ENCODE measurements at places on chromosomes 5 and 9. TPM values are rescaled to one million over a fixed set of nuclear protein-coding genes. Genes with fewer than 3 reads are reported as not detected.

The HSPB3 gene
- not detected for total RNA-seq

The SLC36A2 gene
- total RNA-seq: not detected

The ZSWIM6 gene
- total RNA-seq: 5.6 TPM

The TXN gene
- total RNA-seq: 407 TPM

The SH3TC2 gene
- total RNA-seq: 1.0 TPM
